ENCODE measurements at places on chromosomes 12 and 14. TPM values are rescaled to one million over a fixed set of nuclear protein-coding genes. Genes with fewer than 3 reads are reported as not detected.

Gene PTGER2
- total RNA-seq, result 0.57 TPM

DNA sequence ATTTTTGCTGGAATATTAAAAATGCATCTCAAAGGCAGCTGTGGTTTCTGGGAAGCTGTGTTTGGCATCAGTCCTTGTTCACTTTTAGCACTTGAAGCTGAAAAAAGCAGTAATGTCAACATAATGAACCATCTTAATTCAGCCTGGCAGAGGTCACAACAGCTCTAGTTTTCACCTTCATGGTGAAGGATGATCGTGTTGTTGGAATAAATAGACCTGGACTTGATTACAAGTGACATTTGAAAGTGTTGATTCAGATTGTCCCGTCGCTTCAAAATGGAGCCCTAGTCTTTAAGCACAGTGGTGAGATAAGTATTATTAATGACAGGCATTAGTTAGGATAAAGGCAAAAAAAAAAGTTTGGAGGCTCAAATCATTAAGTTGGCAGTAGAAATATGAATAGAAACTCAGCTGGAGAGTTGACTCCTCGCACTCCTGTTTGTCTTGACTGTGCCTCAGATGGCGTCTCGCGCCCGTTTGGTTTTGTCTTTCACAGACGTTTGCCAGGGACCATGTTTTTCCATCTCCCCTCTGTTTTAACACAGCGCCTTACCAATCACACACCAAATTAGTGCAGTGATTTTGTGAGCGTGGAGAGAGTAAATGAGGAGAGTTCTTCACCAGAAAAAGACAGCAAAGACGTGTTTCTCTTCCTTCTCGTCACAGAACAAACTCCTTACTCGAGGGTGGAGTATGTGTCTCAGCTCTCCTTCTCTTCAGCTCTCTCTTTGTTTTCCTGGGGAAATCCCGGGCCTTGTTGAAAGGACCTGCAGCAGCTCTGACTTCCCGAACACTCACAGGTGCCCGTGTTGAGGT, 53.4 kb upstream of the MMP17 start:
- no peaks in the 10 kb centered on the region for H3K27me3 ChIP-seq
- peaks cover 40% of the 10 kb centered on the region for H3K36me3 ChIP-seq
- H3K4me1 ChIP-seq, result no peaks in the 10 kb centered on the region
- no peak overlapping the region for H3K4me3 ChIP-seq
- DNase-seq, result no peak
- no peak overlapping the region for H3K27ac ChIP-seq

DNA sequence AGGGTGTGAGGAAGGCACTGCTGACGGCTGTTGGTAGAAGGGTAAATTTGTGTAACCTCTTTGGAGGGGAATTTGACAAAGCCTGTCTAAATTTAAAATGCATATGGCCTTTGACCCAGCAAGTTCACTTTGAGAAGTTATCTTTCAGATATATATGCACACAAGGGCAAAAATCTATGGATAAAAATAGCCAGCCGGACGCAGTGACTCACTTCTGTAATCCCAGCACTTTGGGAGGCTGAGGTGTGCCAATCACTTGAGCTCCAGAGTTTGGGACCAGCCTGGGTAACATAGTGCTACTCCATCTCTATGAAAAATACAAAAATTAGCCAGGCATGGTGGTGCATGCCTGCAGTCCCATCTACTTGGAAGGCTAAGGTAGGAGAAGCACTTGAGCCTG, 13.4 kb downstream of the UBC start:
- H3K4me3 ChIP-seq, result no peak overlapping the region
- peaks cover 35% of the 10 kb centered on the region for H3K4me1 ChIP-seq
- no peaks in the 10 kb centered on the region for H3K36me3 ChIP-seq
- no peaks in the 10 kb centered on the region for H3K27me3 ChIP-seq
- no peak overlapping the region for H3K27ac ChIP-seq

Gene DAO
- total RNA-seq, result not detected

- H3K27ac ChIP-seq, result no peak overlapping the region
- H3K27me3 ChIP-seq, result peaks cover 16% of the 10 kb centered on the region
- DNase-seq, result no peak
- H3K4me1 ChIP-seq, result no peaks in the 10 kb centered on the region
- no peaks in the 10 kb centered on the region for H3K36me3 ChIP-seq
Measured at GRCh38 chr12:4742416-4742970, 22.3 kb downstream of the GALNT8 start.

DNA sequence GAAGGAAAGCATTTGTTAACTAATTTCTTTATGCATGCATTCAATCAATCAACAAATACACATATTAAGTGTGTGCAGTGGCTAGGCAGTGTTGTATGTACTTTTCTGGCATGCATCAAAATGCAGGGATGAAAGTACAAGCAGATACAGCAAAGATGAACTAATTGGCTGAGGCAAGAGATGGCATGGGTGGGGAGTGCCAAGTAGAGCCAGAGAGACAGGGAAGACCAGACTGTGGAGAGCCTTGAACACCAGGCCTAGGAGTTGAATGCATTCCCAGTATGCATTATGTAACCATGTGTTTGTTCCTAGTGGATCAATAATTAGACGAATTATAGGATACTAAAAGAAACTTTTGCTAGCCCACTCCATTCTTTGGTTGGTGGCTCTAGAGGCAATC, 17.3 kb upstream of the LMNTD1 start:
- no peak overlapping the region for H3K4me3 ChIP-seq
- no peaks in the 10 kb centered on the region for H3K36me3 ChIP-seq
- H3K4me1 ChIP-seq, result no peaks in the 10 kb centered on the region
- no peak for DNase-seq

DNA sequence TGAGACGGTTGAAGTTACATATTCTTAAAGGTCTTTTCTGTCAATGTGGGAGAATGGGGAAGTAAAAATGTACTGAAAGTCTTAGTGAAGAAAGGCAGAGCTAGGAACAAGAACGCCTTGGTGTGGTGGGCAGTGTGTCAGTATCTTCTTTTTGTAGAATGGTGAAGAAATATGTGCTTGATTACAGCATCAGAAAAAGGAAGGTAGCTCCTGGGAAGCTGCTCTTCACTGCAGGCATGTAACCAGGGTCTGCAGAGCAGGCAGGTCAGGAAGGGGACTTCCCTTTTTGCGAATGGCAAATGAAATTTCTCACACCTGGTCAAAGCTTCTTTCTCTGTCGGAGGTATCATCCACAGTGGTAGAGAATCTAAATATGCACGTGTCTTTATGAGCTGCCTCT, 226.2 kb downstream of the ADAMTS20 start:
- no peak overlapping the region for H3K27ac ChIP-seq
- H3K36me3 ChIP-seq, result no peaks in the 10 kb centered on the region
- H3K4me3 ChIP-seq, result no peak overlapping the region
- no peaks in the 10 kb centered on the region for H3K27me3 ChIP-seq
- H3K4me1 ChIP-seq, result no peaks in the 10 kb centered on the region

Gene TSPAN8
- total RNA-seq, result 0.76 TPM

Gene OR10A7
- not detected for total RNA-seq

Gene WNT1
- total RNA-seq, result not detected

DNA sequence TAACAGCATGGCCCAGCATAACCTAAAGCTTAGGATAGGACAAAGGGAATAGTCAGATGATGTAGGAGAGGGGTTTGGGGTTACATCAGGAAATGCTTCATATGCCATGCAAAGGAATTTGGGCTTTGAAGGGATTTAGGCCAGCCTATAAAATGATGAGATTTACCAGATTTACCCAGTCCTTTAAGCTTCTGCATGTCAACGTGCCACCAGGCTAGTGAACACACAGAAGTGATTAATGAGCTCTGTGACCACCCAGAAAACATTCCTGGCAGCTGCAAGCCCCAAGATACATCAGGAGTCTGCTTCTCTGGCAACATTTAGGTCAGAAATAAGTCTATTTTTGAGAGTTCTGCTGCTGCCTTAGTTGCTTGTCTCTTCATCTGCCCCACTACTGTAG, 118.3 kb downstream of the LRIG3 start:
- no peaks in the 10 kb centered on the region for H3K27me3 ChIP-seq
- no peak for DNase-seq
- no peak overlapping the region for H3K27ac ChIP-seq

Gene C1S
- total RNA-seq, result 2.4 TPM

Gene MLEC
- 152 TPM for total RNA-seq

Gene SMCO2
- not detected for total RNA-seq

GRCh38 chr14:69921052-69921451, 41.8 kb downstream of the SMOC1 start:
- H3K27me3 ChIP-seq, result peaks cover 34% of the 10 kb centered on the region
- DNase-seq, result no peak

- H3K4me3 ChIP-seq, result no peak overlapping the region
- DNase-seq, result no peak
- no peaks in the 10 kb centered on the region for H3K4me1 ChIP-seq
- H3K27me3 ChIP-seq, result no peaks in the 10 kb centered on the region
- no peaks in the 10 kb centered on the region for H3K36me3 ChIP-seq
Measured at GRCh38 chr12:92732716-92733115, 29.9 kb downstream of the PLEKHG7 start.

GRCh38 chr12:85457016-85457415, 177.0 kb downstream of the ALX1 start:
- no peak overlapping the region for H3K27ac ChIP-seq
- H3K36me3 ChIP-seq, result no peaks in the 10 kb centered on the region
- no peaks in the 10 kb centered on the region for H3K4me1 ChIP-seq
- no peaks in the 10 kb centered on the region for H3K27me3 ChIP-seq
- no peak for DNase-seq
- H3K4me3 ChIP-seq, result no peak overlapping the region

Gene RBM25
- total RNA-seq, result 80.1 TPM

DNA sequence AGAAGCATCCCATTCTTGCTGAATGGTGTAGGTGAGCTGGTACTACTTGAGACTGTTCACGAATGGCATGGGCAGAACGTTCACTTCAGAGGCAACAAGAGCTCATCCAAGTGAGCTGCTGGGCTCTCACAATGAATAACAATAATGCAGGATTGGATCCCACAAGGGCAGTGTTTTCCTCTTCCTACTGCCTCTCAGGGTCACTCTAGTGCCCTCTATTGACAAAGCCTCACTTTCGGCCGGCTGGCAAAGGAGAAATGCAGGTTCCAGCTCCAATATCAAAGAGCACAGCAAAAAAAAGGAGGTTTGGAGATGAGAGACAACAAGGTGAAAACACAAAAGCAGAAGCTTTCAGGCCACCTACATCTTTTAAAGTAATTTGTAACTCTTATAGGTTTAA, 74.6 kb upstream of the MYF6 start:
- no peaks in the 10 kb centered on the region for H3K36me3 ChIP-seq
- H3K27ac ChIP-seq, result no peak overlapping the region
- no peaks in the 10 kb centered on the region for H3K27me3 ChIP-seq
- H3K4me1 ChIP-seq, result no peaks in the 10 kb centered on the region
- no peak overlapping the region for H3K4me3 ChIP-seq
- DNase-seq, result no peak

GRCh38 chr12:130573766-130574165, 142.3 kb downstream of the RIMBP2 start:
- H3K36me3 ChIP-seq, result no peaks in the 10 kb centered on the region
- no peak overlapping the region for H3K27ac ChIP-seq
- no peak for DNase-seq
- H3K4me1 ChIP-seq, result no peaks in the 10 kb centered on the region
- no peaks in the 10 kb centered on the region for H3K27me3 ChIP-seq

DNA sequence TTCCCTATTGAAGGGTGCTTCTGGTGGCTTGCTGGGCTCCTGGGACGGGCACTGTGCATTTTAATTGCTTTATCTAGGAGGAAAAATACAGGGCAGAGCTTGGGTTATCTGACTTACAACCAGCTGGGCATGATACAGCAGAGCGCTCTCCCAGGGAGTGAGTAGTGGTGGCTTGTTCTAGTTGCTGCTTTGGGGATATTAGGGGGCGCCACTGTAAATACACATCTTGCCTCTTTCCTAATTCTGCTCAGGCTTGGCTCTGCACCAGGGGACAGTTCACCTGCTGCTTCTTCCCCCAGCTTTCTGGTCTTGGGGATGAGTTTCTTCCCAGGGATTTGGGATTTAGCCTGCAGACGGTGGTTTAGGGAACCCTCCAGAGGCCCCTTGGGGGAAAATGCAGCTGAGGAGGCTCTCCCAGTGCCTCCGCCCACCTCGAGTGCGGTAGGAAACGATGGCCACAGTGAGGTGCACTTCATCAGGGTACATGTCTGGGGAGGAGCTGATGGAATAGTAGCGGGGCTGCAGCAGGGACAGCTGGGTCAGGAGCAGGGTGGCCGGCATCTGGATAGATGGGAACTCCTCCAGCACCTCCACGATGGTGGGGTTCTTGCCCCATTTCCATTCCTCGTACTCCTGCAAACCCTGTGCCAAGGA, 36.9 kb upstream of the FBXO21 start:
- H3K4me1 ChIP-seq, result 0 out of 2 replicates have a peak, but pooled peaks cover 2% of the 10 kb centered on the region
- H3K27ac ChIP-seq, result no peak overlapping the region
- no peak for DNase-seq
- H3K36me3 ChIP-seq, result no peaks in the 10 kb centered on the region
- H3K4me3 ChIP-seq, result no peak overlapping the region

- H3K4me3 ChIP-seq, result no peak overlapping the region
- H3K4me1 ChIP-seq, result no peaks in the 10 kb centered on the region
- H3K27me3 ChIP-seq, result peaks cover 12% of the 10 kb centered on the region
- H3K36me3 ChIP-seq, result no peaks in the 10 kb centered on the region
Measured at GRCh38 chr14:95770777-95771176, 56.9 kb upstream of the TCL1A start.

GRCh38 chr12:52235822-52236361, 2.8 kb downstream of the KRT7 start:
- no peak for DNase-seq
- peaks cover 95% of the 10 kb centered on the region for H3K4me1 ChIP-seq
- H3K36me3 ChIP-seq, result no peaks in the 10 kb centered on the region
- no peak overlapping the region for H3K4me3 ChIP-seq
- no peaks in the 10 kb centered on the region for H3K27me3 ChIP-seq

GRCh38 chr12:44835641-44836379, 40.3 kb downstream of the NELL2 start:
- H3K36me3 ChIP-seq, result no peaks in the 10 kb centered on the region
- DNase-seq, result no peak
- no peaks in the 10 kb centered on the region for H3K4me1 ChIP-seq
- no peak overlapping the region for H3K27ac ChIP-seq
- H3K4me3 ChIP-seq, result no peak overlapping the region
- no peaks in the 10 kb centered on the region for H3K27me3 ChIP-seq

DNA sequence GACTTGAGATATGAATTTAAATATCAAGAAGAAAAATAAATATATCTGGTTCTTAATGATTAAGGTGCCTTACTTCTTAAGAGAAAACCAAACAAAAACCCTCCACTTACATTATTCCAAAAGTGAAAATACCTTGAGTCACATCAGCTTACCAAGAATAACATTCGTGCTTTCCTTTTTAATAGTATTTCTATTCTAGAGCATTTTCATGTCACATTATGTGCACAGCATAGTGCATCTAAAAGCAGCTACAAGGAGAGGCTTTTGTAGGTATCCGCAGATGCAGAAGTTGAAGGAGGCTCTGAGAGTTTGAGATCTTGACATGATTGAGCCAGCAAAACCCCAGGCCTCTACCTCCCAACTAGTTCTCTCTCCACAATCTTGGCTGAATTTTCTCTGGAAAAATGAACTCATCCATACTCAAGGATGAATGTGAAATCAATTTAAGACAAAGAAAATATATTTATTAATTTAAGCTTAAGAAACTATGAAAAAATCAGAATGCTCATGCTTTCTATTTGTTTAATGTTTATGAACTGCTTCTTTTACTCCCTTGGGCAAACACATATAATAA, 275.0 kb downstream of the AKAP6 start:
- no peaks in the 10 kb centered on the region for H3K36me3 ChIP-seq
- H3K4me1 ChIP-seq, result no peaks in the 10 kb centered on the region
- no peak overlapping the region for H3K4me3 ChIP-seq

Gene KCNJ8
- total RNA-seq, result 0.17 TPM

GRCh38 chr12:51798501-51798900, 50.0 kb downstream of the FIGNL2 start:
- no peak for DNase-seq
- no peak overlapping the region for H3K27ac ChIP-seq
- no peaks in the 10 kb centered on the region for H3K4me1 ChIP-seq

All from HCT116 (cell line).